Endothelial cell of umbilical vein (primary cell): ENCODE measurements at places on chromosomes 12 and 14. TPM values are rescaled to one million over a fixed set of nuclear protein-coding genes. Genes with fewer than 3 reads are reported as not detected.

Gene SERPINA6
- total RNA-seq = not detected in 2 replicates

Gene RILPL2
- 4.6 and 7.2 TPM in 2 replicates for total RNA-seq

Gene PRR4
- total RNA-seq = 2.4 and 2.8 TPM in 2 replicates

Gene NXPH4
- total RNA-seq = not detected in 2 replicates

Gene INSM2
- not detected in 2 replicates for total RNA-seq

GRCh38 chr14:84544486-84545131 lies 985.3 kb upstream of the FLRT2 start:
- no peaks in the 10 kb centered on the region for H3K4me1 ChIP-seq
- DNase-seq = no peak
- no peak overlapping the region for H3K27ac ChIP-seq
- H3K4me3 ChIP-seq = no peak overlapping the region
- H3K27me3 ChIP-seq = no peaks in the 10 kb centered on the region

DNA sequence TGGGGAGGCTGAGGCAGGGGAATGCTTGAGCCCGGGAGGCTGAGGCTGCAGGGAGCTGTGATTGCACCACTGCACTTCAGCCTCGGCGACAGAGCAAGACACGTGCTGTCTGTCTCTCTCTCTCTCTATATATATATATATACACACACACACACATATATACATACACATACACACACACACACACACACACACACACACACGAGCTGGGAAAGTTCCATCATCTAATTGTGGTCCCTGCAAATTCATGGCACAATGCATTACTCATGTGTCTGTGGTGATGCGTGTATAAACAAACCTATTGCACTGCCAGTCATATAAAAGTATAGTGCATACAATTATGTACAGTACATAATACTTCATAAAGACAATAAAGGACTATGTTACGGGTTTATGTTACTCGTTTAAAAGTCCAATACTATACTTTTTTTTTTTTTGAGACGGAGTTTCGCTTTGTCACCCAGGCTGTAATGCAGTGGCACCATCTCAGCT lies 36.6 kb downstream of the WDR89 start:
- no peaks in the 10 kb centered on the region for H3K36me3 ChIP-seq
- H3K4me1 ChIP-seq = no peaks in the 10 kb centered on the region
- no peak for DNase-seq
- H3K27me3 ChIP-seq = no peaks in the 10 kb centered on the region
- no peak overlapping the region for H3K27ac ChIP-seq

DNA sequence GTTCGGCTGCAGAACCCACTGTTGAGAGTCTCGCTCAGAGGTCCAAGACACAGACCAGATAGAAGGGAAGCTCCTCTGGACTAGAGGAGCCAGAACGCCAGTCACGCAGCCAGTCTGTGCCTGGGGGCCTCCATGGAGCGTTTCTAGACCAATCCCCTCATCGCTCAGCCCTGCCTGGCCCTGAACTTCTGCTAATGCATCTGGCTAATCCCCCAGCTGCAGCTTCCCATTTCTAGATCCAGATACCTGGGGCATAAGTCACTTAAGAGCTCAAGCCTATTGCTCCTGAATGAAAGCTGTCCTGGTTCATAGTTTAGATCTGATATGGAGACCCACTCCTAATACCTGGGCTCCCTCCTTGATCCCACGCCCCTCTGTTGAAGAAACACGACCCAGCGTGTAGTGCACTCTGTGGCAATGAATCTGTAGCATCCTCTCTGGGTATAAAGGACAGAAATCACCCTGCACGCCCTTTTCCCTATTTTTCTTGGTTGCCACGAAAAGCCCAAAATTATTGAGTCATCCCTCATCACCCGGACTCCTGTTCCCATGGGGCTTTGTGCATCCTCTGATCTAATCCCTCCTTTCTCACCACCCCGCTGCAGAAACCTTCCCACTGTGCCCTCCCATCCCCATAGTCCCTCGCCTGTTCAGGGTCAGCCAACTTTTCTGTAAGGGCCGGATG lies 341.6 kb upstream of the FKBP4 start:
- no peaks in the 10 kb centered on the region for H3K27me3 ChIP-seq
- DNase-seq = no peak
- no peak overlapping the region for H3K4me3 ChIP-seq
- H3K36me3 ChIP-seq = no peaks in the 10 kb centered on the region
- no peak overlapping the region for H3K27ac ChIP-seq
- no peaks in the 10 kb centered on the region for H3K4me1 ChIP-seq

DNA sequence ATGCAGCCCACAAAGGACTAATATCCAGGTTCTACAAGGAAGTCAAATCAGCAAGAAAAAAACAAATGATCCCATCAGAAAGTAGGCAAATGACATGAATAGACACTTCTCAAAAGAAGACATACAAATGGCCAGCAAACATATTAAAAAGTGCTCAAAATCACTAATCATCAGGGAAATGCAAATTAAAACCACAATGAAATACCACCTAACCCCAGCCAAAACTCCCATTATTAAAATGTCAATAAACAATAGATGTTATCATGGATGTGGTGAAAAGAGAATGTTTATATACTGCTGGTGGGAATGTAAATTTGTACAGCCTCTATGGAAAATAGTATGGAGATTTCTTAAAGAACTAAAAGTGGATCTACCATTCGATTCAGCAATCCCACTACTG lies 25.0 kb downstream of the SLC41A2 start:
- no peaks in the 10 kb centered on the region for H3K4me1 ChIP-seq
- no peaks in the 10 kb centered on the region for H3K36me3 ChIP-seq
- no peak overlapping the region for H3K27ac ChIP-seq
- DNase-seq = no peak

GRCh38 chr12:18221726-18222125 lies 39.6 kb upstream of the PIK3C2G start:
- H3K27ac ChIP-seq = no peak overlapping the region
- no peaks in the 10 kb centered on the region for H3K27me3 ChIP-seq
- no peak overlapping the region for H3K4me3 ChIP-seq
- H3K36me3 ChIP-seq = no peaks in the 10 kb centered on the region
- H3K4me1 ChIP-seq = no peaks in the 10 kb centered on the region
- no peak for DNase-seq

GRCh38 chr12:87779858-87780498 lies 249.2 kb downstream of the C12orf50 start:
- H3K27me3 ChIP-seq = no peaks in the 10 kb centered on the region
- no peaks in the 10 kb centered on the region for H3K4me1 ChIP-seq
- no peak overlapping the region for H3K27ac ChIP-seq
- no peak for DNase-seq
- H3K36me3 ChIP-seq = no peaks in the 10 kb centered on the region

- H3K36me3 ChIP-seq = no peaks in the 10 kb centered on the region
- peak; percentile 82 for DNase-seq
- peaks cover 7% of the 10 kb centered on the region for H3K4me1 ChIP-seq
- no peaks in the 10 kb centered on the region for H3K27me3 ChIP-seq
- H3K4me3 ChIP-seq = peak overlapping the region; percentile 43
- H3K27ac ChIP-seq = no peak overlapping the region
Observed at GRCh38 chr14:96424109-96424989, 32.4 kb downstream of the AK7 start.

DNA sequence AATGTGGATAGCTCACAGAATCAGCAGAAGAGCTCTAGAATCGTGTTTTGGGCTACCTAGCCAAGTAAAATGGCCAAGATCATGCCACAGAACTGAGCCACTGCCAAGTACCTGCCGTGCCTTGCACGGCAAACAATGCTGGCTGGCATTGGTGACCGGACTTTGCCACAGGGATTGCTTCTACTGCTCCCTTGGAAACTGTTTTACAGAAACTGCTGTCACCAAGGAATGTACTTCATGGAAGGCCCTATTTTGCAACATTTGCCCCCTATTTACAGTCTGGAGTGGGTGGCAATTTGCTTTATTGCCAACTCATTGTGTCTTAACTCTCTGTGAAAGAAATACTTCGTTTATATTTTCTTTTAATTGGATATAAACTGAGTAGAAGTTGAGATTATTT lies 49.0 kb downstream of the BORCS5 start:
- H3K4me1 ChIP-seq = peaks cover 3% of the 10 kb centered on the region
- H3K36me3 ChIP-seq = no peaks in the 10 kb centered on the region
- H3K27ac ChIP-seq = no peak overlapping the region
- no peak overlapping the region for H3K4me3 ChIP-seq
- DNase-seq = no peak

- H3K4me1 ChIP-seq = no peaks in the 10 kb centered on the region
- no peak for DNase-seq
- H3K4me3 ChIP-seq = no peak overlapping the region
- H3K36me3 ChIP-seq = no peaks in the 10 kb centered on the region
- no peaks in the 10 kb centered on the region for H3K27me3 ChIP-seq
Observed at GRCh38 chr14:102277874-102278630, 26.9 kb downstream of the MOK start.
